ENCODE measurements at places on chromosomes 3 and 15.
A peak's percentile ranks its signal among the peaks of the same experiment; 100 is the strongest.

DNA sequence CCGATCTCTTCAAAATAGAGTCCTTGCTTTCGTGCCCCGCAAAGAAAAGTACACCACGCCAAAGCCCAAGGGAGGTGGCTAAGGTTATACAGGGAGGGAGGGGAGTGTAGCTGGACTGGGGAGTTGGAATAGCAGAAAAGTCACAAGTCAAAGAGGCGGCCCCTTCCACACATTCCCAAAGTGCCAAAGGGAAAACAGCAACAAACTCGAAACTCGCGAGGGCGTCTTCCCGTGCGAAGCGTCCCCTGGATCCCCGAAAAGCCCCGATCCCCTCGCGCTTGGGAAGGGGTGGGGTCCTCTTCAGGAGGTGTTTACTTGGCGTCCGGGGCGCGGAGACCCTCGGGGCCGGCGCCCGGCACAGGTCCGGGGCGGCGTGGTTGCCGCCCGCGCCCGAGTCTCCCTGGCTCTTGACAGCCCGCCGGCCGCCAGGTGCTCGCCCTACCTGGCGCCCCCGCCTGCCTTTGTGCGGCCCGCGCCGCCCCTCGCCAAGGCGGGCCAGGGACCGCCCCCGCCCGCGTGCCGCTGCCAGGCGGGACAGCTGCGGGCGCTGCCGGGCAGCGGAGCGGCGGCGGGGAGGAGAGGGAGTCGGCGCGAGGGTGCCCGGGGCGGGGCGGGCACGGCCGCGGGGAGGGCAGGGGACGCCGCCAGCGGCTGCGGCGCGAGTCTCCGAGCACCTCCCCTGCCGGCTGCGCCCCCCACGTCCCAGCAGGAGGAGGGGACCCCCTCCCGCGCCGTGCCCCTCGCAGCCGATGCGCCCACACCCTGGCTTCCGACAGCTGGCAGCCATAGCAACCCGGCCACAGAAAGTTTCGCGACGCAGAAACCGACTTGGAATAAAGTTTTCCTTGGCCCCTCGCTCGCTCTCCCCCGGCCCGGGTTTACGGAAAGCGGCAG, 966 bp downstream of the MYO1E start:
- DNase-seq = no peak

DNA sequence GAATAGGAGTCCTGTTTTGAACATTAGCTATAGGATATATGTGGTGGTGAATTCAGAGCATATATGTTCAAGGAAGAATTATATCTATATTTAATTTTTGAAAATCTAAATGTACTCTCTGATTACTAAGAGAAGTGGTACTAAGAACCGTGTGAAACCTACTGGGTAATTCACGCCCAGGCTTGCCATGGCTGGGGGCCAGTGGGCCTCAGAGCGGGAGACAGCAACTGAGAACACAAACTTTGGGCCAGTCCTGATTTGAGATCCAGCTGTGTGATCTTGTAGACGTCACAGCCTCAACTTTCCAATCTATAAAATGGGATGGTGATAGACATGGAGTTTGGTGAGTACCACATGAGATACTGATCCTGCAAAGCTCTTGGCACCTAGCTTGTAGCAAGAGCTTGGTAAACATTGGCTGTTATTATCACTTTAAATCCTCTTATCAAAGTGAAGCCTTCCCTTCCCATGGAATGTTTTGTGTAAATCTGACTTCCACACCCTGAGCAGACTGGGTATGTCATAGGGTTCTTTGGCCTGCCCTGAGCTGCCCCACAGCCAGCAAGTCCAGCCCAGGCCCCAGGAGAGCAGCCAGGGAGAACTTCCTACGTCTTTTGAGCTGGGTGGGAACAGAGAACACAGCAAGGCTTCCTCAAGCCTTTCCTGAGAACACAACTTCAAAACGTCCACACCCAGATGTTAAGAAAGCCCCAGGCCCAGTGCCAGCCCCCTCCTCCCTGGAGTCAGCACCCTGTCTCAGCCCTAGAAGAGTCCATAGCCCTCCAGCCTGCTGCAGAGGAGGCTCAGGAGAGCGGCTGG, 8.2 kb upstream of the PAQR5 start:
- DNase-seq = no peak

- DNase-seq = no peak
Measured at GRCh38 chr15:25407950-25408349, 30.9 kb downstream of the UBE3A start.

DNA sequence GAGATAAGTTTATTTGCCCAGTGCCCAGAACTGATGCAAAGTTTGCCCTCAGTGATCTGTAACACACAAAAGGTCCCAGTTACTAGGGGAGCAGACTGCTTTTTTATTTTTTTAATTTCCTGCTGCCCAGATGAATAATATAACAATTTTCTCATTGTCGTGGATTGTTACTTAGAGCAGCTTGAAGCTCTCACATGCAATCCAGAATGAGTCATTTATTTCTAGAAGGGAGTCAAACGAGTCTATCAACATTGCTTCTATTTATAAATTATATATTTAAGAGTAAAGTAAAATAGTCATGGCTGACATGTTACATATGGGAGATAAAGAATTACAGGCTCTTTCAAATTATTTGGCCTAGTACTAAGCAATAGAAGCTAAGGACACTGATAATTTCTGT, 41.3 kb downstream of the MEIS2 start:
- DNase-seq = no peak

GRCh38 chr3:10697918-10698317, 118.1 kb upstream of the SLC6A11 start:
- no peak for DNase-seq

DNA sequence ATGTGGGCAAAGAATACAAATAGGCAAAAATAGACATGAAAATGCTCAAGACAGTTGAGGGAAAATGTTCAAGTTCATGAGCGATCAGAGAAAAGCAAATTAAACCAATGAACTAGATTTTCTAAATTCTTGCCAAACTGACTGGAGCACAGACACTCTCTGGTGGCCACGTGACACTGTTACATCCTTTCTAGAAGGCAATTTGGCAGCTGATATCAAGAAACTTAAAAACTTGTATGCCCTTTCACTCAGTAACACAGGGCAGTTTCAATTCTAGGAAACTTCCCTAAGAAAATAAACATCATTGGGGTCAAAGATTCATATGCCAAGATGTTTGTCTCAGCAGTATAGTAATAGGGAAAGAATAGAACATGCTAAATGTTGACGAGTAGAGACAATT, 52.2 kb downstream of the ABHD5 start:
- no peak for DNase-seq

DNA sequence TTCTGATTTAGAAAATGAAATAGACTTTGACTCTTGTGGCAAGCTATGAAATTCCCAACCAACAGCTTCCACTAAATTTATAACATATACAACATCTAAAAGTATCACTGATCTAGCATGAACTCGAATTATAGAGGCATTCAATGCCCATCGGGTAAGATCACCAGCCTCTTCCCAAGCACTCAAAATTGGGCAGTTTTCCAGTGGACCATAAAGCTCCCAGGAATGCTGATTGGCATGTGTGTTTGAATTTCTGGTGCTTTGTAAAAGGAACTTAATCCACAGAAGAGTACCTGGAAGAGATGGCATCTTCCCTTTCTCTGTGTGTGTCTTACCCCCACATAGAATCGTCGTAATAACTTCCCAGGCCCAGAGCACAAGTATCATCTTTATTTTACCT, 10.0 kb downstream of the LRTM1 start:
- no peak for DNase-seq

DNA sequence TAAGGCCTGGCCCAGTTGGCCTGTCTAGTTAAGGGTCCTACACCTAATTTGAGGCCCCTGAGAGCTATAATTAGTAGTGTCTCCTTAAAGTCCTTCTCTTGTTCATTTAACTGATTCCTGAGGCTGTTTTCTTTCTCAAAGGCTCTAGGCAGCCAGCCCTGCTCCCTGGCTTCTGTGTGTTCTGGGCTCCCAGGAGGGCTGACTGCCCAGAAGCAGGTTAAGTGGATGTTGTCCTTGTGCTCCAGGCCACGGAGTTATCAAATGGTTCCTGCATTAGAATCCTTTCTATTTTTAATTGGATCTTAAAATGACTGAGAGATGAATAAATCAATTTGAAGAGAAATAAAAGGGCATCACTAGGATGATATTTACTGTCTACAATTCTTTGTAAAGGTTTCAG, 140.0 kb downstream of the SNRK start:
- no peak for DNase-seq

GRCh38 chr15:75758071-75758872, 45.6 kb upstream of the CSPG4 start:
- peak; percentile 79 for DNase-seq

DNA sequence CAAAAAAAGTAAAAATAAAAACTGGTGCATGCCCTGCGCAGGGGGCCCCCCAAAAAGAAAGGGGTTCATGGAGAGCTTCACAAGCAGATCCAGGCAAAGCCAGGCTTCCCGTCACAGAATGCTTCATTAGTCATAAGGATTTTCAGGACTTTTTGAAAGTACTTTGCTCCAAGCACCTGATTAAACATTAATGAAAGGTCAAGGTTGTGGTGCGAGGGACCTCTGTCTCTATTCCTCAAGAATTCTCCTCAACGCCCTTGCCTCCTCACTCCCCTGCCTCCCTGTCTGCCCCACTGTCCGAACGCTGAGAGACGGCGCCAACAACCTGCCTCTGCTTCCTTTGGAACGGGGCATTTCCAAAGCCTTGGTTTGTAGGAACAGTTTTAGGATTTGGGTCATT, 240.1 kb upstream of the IGF1R start:
- no peak for DNase-seq

DNA sequence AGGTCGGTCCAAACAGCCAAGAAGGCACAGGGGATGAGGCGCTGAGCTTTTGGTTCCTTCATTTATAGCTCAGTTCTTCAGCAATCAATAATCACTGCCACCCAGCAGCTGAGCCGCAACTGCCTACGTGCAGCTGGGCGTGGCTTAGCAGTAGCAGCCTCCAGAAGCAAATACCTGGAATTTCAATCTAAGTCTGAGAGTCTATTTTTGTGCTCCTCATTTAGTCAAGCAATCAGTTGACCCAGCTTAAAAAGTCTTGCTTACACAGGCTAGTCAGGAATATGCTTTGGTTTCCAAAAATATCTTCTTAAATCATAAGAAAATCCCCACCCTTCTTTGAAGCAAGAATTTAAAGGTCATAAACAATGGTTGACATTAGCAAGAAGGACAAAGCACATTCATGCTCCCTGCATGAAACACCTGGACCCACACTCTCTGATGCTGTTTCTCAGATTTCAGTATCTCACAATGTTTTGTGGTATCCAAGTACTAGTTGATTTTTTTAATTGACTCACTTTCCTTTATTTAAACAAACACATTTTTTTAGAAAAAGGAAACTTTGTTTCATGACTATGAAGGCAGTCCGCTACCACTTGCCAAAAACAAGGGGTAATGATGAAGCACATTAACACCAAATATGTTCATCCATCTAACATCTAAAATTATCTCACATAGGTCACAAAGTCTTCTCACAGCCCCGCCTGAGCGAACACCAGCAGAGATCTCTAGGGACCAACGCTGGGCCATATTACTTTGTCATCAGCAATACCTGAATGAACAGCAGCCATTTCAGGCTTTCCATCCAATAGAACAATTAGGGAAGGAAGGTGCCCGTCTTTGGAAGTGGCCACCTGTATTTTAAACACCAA, 106.1 kb downstream of the OXNAD1 start:
- DNase-seq = no peak

DNA sequence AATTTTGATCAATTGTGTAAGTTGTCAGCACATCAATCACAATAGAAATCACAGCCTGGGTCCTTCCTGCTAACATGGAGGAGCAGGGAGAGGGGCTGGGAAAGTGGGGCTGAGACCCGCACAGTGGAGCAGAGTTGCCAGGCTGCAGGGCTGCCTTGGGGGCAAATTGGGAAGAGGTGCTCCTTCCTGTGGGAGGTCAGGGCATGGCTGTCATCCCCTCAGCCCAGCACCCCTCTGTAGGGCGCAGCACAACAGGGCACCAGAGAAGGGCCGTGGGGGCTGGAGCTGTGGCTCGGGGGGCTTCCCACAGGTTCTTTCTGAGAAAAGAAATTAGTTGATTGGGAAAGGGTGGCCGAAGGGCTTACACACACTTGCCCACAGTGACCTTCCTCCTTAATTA, 126.3 kb downstream of the NSMCE3 start:
- DNase-seq = no peak

GRCh38 chr3:129555616-129556357, 12.8 kb downstream of the H1-8 start:
- DNase-seq = no peak

DNA sequence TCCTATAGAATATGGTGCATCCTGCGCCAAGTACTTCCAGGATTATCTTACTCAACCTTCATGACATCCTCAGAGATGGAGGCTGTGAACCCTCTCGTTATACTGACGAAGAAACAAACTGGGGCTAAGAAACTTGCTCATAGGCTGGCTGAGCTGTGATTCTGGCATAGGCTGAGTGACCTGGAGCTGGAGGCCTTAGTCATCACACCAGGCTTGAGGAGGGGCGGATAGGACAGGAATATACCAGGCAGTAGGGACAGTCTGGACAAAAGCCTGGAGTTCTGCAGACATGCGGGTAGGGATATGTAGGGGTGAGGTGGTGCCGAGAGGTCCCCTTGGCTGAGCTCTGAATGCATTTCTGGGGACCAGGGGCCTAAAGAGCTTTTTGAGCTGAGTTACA, 18.1 kb downstream of the HEMK1 start:
- DNase-seq = no peak

DNA sequence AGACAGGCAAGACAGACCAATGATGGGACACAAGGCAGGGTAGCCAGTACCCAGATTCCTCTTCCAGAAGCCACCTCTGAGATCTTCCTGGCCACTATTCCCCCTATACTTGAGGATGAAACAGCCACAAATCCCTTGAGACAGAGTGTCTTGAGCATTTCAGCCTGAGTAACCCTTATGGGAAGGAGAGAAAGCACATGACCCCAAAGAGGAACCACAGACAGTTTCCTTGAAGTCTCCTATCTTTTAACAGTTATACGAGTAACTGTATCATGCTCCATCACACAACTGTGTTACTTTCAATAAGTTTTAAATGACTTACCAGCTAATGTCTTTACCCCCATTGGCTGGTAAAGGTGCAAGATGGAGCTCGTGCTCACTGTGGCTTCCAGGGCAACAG, 9.3 kb downstream of the VIPR1 start:
- DNase-seq = no peak

GRCh38 chr3:127518456-127519081, 72.0 kb downstream of the TPRA1 start:
- DNase-seq = no peak

GRCh38 chr3:120407508-120408287, 43.1 kb downstream of the FSTL1 start:
- DNase-seq = no peak

DNA sequence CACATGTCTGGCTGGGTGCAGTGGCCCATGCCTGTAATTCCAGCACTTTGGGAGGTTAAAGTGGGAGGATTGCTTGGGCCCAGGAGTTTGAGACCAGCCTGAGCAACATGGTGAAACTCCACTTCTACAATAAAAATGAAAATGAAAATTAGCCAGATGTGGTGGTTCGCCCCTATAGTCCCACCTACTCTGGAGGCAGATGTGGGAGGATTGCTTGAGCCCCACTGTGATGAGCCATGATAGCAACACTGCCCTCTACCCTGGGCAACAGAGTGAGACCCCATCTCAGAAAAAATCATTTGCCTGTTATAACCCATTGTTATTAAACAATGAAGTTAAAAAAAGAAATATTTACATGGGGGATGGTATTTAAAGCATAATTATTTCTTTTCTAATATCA, 240.1 kb upstream of the ZPLD1 start:
- no peak for DNase-seq

GRCh38 chr15:38996111-38996631, 431.6 kb upstream of the RASGRP1 start:
- DNase-seq = no peak

- DNase-seq = no peak
Measured at GRCh38 chr3:62562596-62562995, 189.2 kb upstream of the FEZF2 start.

- DNase-seq = no peak
Measured at GRCh38 chr3:188067932-188068331, 86.0 kb upstream of the LPP start.

GRCh38 chr3:73433687-73434086, 191.1 kb downstream of the PDZRN3 start:
- DNase-seq = no peak
